ENCODE measurements at places on chromosomes 4 and X.
A peak's percentile ranks its signal among the peaks of the same experiment; 100 is the strongest.

GRCh38 chr4:36123906-36124305 is 120.4 kb downstream of the ARAP2 start:
- DNase-seq: no peak

DNA sequence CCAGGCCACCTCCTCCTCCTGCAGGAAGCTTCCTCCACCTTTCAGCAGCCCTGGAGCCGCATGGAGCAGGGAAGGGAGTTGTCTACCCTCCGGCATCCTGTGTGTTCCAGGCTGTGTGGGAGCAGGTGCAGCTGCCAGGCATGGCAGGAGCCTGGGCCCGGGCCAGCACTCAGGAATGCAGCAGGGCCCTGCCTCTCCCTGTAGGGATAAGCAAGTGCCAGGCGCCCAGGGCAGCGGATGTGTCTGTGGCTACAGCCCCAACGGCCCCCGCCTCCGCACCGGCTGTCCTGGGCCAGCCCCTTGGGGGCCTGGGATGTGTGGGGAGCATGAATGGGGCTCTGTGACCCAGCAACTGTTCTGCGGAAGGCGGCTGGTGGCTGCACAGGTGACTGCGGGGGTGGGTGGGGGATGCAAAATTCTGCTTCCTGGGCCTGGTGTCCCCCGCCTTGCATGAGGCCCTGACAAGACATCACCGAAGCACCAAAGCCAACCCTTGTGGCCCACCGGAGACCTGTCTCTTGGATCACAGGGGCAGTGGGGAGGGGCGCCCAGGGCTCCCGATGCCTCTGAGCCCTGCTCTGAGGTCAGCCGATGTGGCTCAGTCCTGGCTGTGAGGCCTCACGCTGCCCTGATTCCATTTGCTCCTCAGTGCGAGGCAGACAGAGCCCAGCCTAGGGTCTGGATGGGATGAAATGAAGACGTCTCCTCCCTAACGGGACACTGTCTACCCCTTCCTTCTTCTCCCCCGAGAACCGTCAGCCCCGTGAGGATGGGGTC is 1.4 kb upstream of the DOK7 start:
- DNase-seq: peak; percentile 91

DNA sequence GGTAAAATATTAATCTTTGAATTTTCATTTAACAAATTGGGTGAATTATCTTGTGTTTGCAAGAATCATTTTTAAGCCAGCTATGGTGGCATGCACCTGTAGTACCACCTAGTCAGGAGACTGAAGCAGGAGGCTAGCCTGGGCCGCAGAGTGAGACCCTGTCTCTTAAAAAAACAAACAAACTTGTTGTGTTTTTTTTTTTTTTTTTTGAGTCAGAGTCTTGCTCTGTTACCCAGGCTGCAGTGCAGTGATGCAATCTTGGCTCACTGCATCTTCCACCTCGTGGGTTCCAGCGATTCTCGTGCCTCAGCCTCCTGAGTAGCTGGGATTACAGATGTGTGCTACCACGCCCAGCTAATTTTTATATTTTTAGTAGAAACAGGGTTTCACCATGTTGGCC is 2.2 kb downstream of the TXLNG start:
- no peak for DNase-seq

DNA sequence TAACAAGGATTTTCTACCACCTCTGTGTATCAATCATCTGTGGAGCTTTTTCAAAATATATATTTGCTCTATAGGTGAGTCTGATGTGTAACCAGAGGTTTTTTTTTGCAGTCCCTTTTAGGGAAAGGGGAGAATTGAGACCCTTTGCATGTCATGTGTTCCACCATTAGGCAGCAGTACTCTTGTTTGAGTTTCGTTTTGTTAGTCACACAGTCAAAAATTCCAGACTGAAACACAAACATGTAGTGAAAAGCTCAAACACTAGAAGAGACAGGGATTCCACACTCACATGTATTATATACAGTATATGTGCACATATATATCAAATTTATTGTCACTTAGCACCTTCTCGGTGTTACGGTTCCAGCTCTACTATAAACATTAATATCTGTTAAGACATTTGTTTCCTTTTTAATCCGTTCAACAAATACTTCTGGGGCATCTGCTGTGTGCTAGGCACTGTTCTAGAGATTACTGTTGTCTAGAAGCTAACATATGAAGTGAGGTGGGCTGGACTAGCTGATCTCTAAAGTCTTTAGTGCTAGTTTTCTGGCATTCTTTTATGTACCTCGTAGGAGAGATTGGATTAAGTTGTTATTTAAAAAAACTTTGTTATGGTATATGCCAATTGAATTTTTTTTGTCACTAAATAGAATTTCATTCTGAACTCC is 5.5 kb downstream of the USP9X start:
- DNase-seq: no peak

DNA sequence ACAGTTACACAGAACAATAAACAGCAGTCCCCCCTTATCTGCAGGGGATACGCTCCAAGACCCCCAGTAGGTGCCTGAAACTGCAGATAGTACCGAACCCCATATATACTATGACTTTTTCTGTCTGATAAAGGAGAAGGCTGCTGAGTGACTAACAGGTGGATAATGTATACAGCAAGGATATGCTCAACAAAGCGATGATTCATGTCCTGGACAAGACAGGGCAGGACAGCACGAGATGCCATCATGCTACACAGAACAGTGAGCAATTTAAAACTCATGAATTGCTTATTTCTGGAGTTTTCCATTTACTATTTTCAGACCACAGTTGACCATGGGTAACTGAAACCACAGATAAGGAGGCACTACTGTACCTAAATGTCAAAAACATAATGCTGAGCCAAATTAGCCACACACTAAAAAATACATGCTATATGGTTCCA is 76.1 kb downstream of the MANBA start:
- DNase-seq: no peak
